Activated T-helper 2 cell treated with anti-CD3 and anti-CD28 coated beads, Interferon-gamma antibody, Interleukin-2, Interleukin-4, amounts not matched to agents 10 μg/mL and 5 μg/mL and 100 μg/mL, durations not matched to agents 14 hours and 24 hours and 36 hours (primary cell): ENCODE measurements at places on chromosomes 7 and 10.

GRCh38 chr7:78413568-78413967 lies 615.0 kb downstream of the PHTF2 start:
- DNase-seq = no peak

- DNase-seq = no peak
Measured at GRCh38 chr7:45978731-45979211, 57.7 kb upstream of the IGFBP3 start.

DNA sequence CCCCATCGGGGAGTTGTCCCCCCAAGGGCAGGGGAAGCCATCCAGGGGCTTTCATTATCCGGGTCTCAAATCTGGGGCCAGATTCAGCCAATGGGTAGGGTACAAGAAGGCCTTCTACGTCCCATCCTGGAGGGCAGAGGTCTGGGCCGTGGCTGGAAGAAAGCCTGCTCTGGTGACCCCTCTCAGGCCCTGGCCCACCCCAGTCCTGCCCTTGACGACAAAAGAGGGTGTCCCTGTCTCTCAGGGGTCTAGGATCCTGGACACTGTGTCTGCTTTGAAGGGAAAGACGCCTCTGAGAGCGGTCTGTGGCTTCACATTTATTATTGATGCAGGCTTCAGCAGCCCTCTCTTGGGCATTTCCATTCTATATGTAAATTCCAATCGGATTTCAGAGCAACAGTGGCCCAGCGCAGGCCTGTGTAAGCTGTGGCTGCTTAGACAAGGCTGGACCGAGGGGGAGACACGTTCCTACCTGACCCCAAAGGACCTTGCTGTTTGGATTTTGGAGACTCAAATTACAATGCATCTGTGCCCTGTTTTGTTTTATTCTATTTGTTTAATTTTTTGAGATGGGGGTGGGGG lies 83.2 kb upstream of the BAIAP2L1 start:
- DNase-seq = no peak

- DNase-seq = no peak
Measured at GRCh38 chr7:94741179-94741578, 85.2 kb upstream of the SGCE start.

DNA sequence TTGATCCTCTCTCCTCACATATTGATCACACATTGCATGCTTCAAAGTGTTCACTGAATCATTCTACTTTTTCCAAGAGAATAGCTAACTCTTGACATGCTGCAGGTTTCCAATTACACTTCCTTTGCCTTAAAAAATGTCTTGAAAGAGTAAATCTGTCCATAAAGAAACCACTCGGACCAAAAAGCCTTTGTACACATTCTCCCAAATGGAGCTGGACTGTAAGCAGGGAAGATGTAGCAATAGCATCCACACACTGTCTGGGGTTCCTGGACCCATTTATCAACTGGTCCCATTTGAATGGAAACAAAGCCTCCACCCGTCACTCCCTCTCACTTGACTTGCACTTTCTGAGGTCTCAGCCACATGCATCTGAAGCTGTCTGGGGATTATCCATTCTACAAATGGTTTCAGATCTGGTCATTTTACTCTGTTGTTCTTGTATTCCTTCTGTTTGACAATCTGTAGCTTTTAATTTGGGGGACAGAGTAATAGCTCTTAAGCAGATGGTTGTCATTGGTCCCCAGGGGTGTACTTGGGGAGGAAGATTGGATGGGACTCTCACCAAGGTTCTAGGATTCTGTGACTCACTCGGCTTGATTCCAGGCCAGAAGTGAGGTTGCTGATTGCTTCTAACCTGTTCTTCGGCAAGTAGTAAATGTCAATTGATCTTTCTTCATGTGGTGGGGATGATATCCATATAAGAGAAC lies 203.5 kb downstream of the HIBADH start:
- DNase-seq = no peak

- no peak for DNase-seq
Measured at GRCh38 chr7:18555968-18556367, 60.4 kb downstream of the HDAC9 start.

DNA sequence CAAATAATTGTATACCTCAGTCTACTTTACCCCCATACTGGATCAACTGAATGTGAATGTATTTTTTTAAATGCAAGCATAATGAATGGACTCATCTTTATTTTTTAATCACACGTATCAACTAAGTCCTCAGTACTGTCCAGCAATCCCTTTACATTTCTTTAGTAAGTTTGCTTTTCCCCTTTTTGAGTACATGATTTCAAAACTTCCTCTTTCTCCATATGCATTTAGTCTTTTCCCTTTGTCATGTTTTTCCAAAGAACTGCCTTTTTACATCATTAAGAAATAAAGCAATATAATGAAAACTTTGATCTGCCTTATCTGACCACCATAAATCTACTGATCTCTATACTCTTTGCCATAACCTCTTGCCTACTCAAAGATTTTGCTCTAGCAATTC lies 182.5 kb upstream of the AKR1E2 start:
- DNase-seq = no peak

DNA sequence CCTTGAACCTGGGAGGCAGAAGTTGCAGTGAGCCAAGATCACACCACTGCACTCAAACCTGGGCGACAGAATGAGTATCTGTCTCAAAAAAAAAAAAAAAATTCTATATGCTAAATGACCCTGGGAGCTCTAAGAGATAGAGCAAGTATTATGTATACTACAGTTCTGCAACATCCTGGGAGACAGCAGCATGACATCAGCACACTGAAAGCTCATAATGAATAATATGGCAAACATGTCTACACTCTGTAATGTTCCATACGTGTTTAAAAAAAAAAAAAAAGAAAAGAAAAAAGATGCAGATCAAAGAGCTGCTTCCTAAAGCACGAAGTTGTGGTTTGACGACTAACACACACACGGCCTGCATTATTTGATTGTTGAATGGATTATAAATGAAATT lies 72.5 kb downstream of the CUL2 start:
- DNase-seq = no peak

- no peak for DNase-seq
Measured at GRCh38 chr7:153320681-153321080, 561.1 kb downstream of the ACTR3B start.

- DNase-seq = no peak
Measured at GRCh38 chr10:43231523-43232078, 35.3 kb downstream of the RASGEF1A start.

GRCh38 chr10:46992803-46993561 lies 81.8 kb downstream of the PTPN20 start:
- DNase-seq = no peak

DNA sequence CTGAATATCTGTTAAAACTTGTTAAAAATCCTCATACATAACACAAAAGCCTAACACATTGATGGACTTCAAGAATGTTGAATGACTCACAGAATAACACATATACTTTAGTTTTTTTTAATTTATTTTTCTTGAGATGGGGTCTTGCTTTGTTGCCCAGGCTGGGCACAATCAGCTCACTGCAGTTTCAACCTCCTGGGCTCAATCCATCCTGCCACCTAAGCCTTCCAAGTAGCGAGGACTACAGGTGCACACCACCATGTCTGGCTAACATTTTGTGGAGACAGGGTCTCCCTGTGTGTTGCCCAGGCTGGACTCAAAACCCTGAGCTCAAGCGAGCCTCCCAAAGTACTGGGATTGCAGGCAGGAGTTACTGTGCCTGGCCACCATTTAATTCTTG lies 28.1 kb downstream of the SUV39H2 start:
- no peak for DNase-seq

GRCh38 chr7:92057375-92057774 lies 76.9 kb downstream of the CYP51A1 start:
- no peak for DNase-seq

DNA sequence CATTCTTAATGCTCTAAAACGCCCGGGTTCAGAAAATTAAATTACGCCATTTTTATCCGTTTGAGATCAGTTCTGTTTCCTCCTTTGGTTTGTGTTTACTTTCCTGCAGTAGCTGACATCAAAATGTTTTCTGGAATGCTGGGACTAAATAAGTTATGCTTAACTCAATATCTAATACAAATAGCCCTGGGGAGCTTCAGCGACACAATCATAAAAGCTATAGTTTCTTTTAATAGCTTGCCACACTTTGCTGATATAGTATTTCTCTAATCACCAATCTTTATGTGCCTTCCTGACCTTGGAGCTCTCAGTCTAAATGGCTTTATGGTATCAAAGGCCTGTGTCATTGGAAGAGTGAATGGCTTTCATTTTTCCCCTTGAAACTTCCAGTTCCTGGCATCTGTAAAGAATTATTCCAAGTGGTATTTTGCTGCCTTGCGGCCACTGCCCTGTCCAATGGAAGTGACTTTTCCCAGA lies 202.7 kb downstream of the HDAC9 start:
- DNase-seq = no peak

DNA sequence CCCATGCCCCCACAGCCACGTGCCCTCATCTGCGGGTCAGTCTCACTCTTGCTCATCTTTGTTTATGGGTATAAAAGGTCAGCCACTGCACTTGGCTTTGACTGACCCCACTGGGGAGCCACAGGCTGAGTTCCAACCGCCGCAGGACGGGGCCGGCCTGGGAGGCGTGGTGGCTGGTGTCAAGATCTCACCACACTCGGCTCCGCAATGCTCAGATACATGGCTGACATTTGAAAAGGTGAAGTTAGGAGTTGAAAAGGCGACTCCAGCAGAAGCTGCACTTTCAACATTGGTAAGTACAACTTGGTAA lies 14.9 kb downstream of the TUBGCP2 start:
- DNase-seq = no peak

GRCh38 chr7:543501-544337 lies 24.1 kb upstream of the PDGFA start:
- no peak for DNase-seq

GRCh38 chr7:45215601-45216062 lies 58.0 kb downstream of the RAMP3 start:
- no peak for DNase-seq

- no peak for DNase-seq
Measured at GRCh38 chr10:6406220-6407033, 173.6 kb downstream of the PRKCQ start.

DNA sequence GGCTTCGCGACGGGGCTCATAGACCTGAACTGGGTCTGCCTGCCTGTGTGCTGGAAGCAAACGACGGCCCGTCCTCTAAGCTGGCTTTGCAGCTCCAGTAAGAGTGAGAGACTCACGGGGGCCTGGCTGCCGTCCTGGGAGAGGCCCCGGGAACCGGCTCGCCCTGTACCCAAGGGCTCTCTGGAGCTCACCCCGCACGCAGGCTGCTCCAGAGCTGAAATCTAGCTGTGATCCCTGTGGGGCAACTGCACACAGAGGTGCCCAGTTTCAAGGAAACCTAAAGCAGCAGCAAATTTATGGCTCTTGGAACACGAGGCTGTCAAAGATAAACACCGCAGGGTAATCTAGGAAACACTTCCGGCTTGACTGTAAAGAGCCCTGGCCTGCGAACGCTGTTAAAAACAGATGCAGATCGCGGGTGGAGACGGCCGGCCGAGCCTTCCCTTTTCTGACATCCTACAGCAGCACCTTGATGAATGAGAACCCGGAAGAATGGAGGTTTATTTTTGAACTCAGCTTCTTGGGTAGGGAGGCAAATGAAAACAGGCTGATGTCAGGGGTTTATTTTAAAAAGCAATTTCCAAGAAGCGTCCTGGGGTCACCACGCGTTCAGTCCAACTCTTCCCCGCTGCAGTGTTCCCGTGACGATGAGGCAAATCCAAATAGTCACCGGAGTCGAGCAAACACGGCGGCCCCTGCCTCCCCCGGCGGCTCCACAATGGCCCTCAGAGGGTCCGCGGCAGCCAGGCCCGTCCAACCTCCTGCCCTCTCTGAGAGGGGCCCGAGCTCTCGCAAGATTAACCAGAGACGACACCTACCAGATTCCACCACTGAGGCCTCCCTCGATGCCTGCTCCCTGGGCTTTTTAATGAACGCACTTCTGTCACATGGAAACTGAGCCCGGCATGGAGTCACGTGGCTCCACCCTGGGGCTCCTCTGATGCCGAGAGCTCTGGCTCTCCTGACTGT lies 29.6 kb downstream of the AMZ1 start:
- DNase-seq = no peak

DNA sequence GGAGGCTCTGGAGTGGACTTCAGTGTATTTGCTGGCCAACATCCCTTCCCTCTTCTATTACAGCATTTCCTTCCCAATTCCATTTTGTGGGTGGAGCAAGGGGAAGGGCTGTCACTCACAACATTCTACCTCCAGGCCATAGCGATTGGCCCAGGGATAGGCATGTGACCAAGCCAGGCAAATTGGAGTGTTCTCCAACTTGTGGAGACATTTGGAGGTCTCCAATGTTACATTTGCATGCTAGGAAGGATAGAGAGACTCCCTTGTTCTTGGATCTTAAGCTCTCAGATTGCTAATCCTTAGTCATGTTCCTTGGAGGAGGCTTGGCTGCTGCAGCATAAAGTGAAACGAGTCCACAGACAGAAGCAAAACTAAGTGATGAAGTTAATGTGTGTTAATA lies 95.6 kb upstream of the KIF5B start:
- no peak for DNase-seq

- no peak for DNase-seq
Measured at GRCh38 chr10:89879121-89879520, 177.7 kb downstream of the KIF20B start.

DNA sequence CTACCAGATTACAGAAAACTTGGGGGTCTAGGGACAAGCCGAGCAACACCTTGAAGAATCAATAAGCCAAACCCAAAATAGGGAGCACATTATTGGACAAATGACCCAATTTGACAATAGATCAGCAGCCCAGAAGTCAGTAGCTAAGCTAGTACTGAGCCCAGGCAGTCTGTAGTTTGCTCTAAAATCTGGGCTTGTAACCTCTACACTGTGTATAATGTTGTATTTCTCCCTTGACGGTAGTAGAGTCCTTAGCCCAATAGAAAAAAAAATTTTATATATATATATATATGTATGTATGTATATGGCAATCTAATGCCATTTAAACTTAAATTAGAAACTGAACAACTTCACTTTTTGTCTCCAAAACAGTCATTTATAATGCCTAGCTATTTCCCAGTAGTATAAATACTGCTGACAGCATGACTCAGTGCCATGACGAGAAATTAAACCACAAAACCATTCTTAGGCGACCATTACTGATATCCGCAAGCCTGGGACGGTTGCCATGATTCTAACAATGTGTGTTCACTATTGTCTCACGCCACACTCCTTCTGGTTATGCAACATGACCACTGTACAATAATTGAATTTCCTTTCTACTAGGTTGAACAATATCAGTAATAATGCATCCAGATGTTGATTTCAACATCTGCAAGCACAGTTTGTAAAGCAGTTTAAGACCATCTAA lies 110.5 kb downstream of the IPMK start:
- no peak for DNase-seq

GRCh38 chr7:66950763-66951162 lies 29.7 kb downstream of the TMEM248 start:
- DNase-seq = no peak

- DNase-seq = no peak
Measured at GRCh38 chr10:80602881-80603280, 65.2 kb downstream of the SH2D4B start.

DNA sequence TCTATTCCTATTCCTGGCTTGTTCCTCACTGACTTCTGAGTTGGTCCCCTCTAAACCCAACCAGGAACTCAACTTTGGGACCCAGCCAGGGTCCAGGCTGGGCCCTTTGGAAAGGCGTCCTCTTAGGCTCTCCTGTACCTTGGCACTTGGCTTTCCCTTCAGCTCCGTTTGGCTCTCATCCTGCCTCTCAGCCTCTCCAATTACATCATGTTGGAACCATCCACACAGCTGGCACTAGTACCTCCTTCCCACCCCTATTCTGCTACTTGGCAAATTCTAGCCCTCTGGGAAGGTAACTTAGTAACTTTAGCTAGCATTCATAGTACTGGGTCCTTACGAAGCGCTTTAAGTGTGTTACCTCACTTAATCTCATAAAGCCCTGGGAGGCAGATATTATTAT lies 205.3 kb upstream of the HABP2 start:
- no peak for DNase-seq
